ENCODE measurements at places on chromosomes 2 and 18. TPM values are rescaled to one million over a fixed set of nuclear protein-coding genes. Genes with fewer than 3 reads are reported as not detected.

DNA sequence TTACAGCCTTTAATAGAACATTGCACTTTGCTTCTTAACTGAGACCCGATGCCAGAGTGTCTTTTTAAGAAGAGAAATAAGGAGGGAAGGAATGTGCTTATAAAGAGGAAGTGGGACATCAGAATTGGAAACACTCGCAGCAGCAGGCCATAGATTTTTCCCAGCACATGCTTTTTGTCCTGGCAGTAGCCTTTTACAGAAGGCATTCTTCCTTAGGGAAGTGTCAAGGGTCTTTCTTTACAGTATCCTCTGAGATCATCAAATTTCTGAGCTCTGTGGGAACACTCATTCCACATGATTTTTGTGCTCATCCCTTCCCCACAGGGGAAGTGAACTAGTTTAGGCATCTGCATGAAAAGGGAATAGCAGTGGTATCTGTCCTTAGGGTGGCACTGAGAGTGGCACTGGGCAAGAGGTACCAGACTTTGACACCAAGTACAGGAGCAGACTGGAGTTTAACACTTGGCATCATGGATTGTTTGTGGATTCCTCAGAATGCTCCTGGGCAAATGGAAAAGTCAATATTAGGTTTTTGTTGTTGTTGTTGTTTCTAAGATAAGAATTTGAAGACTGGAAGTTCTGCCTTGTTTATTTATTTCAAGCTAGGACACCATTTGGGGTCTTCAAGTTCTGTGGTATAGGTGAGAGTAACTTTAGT lies 4.1 kb downstream of the MYO1B start:
- no peak overlapping the region for H3K27ac ChIP-seq
- peaks cover 55% of the 10 kb centered on the region for H3K4me1 ChIP-seq
- H3K27me3 ChIP-seq = no peaks in the 10 kb centered on the region
- DNase-seq = no peak
- no peak overlapping the region for H3K4me3 ChIP-seq

GRCh38 chr18:66749030-66749429 lies 145.1 kb upstream of the CDH19 start:
- H3K27ac ChIP-seq = no peak overlapping the region
- no peak for DNase-seq
- no peaks in the 10 kb centered on the region for H3K27me3 ChIP-seq
- H3K36me3 ChIP-seq = no peaks in the 10 kb centered on the region
- no peaks in the 10 kb centered on the region for H3K4me1 ChIP-seq
- H3K4me3 ChIP-seq = no peak overlapping the region

- H3K4me1 ChIP-seq = peaks cover 4% of the 10 kb centered on the region
- DNase-seq = no peak
- no peaks in the 10 kb centered on the region for H3K36me3 ChIP-seq
- H3K27me3 ChIP-seq = no peaks in the 10 kb centered on the region
- no peak overlapping the region for H3K27ac ChIP-seq
These were observed 61.8 kb downstream of the FMNL2 start for GRCh38 chr2:152396763-152397162.

DNA sequence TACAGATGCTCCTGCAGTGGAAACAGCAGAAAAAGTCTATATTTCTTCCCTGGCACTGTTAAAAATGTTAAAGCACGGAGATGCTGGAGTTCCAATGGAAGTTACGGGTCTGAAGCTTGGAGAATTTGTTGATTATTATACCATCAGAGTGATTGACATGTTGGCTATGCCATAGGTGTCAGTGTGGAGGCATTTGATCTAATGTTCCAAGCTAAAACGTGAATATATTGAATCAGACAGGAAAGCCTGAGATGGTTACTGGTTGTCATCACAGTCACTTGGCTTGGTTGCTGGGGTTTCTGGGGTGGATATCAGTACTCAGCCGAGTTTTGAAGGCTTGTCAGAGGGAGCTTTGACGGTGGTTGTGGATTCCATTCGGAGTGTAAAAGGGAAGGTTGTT lies 262.9 kb upstream of the CNTNAP5 start:
- DNase-seq = no peak
- H3K4me3 ChIP-seq = no peak overlapping the region

GRCh38 chr2:95061601-95062183 lies 36.2 kb downstream of the MAL start:
- no peaks in the 10 kb centered on the region for H3K36me3 ChIP-seq
- no peak overlapping the region for H3K27ac ChIP-seq
- H3K27me3 ChIP-seq = no peaks in the 10 kb centered on the region
- H3K4me1 ChIP-seq = no peaks in the 10 kb centered on the region
- DNase-seq = peak; percentile 34

- no peak for DNase-seq
- H3K27ac ChIP-seq = no peak overlapping the region
- no peak overlapping the region for H3K4me3 ChIP-seq
- no peaks in the 10 kb centered on the region for H3K4me1 ChIP-seq
- no peaks in the 10 kb centered on the region for H3K27me3 ChIP-seq
These were observed 159.3 kb upstream of the SLC8A1 start for GRCh38 chr2:40611196-40611595.

DNA sequence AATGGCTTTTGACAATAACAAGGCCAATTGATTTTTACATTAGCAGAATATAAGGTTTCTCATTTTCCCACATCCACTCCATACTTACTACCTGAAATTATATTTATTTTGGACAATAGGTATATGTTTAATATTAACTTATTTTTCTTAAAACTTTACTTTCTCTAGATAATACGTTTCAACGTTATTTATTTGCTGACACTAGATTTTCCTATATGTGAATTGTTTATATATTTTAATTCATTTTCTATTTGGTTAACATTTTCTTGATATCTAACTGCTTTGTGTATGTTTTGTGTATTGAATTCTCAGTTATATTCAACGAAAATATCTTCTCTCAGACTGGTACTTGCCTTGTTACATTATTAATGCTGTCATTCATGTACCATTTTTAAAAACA lies 199.9 kb upstream of the TMEFF2 start:
- H3K36me3 ChIP-seq = no peaks in the 10 kb centered on the region
- H3K4me3 ChIP-seq = no peak overlapping the region
- H3K27ac ChIP-seq = no peak overlapping the region
- H3K27me3 ChIP-seq = no peaks in the 10 kb centered on the region
- no peaks in the 10 kb centered on the region for H3K4me1 ChIP-seq

DNA sequence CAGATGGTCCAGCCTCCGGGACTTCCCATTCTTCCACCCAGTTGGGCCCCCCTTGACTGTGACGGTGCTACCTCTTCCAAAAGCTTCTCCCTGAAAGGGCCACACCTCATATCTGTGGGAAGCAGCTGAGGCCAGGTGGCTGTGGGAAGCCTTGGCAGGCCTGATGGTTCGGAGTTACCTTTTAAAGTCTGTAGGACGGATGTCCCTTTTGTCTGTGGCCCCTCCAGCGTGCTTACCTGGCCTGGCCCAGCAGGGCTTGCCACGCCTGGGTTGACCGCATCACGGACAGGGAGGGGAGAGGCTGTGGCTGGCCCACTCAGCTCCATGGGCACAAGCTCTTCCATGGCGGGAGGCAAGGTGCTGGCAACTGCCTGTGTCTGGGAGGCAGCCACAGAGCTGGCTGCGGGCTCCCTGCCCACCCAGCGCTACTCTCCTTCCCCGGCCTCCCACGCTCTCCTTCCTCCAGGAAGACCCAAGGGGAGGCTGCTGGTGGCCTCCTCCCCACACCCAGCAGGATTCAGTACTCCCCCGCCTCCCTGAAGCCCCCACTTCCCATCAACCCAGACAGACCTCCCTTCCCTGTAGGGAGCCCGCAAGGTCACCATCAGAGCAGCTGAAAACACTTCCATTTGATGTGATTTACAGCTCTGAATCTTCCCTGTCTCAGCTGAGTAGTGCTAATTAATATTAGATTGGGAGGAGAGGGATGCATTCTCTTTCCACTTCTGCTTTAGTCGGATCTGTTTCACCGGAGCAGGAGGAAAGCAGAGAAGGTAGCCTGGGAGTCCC lies 52.8 kb downstream of the EDAR start:
- H3K4me1 ChIP-seq = no peaks in the 10 kb centered on the region
- no peaks in the 10 kb centered on the region for H3K36me3 ChIP-seq
- H3K27ac ChIP-seq = no peak overlapping the region
- no peak overlapping the region for H3K4me3 ChIP-seq
- no peak for DNase-seq

- no peak overlapping the region for H3K4me3 ChIP-seq
- DNase-seq = no peak
- H3K27ac ChIP-seq = no peak overlapping the region
- no peaks in the 10 kb centered on the region for H3K27me3 ChIP-seq
These were observed 59.8 kb downstream of the NDUFA10 start for GRCh38 chr2:239965318-239965717.

DNA sequence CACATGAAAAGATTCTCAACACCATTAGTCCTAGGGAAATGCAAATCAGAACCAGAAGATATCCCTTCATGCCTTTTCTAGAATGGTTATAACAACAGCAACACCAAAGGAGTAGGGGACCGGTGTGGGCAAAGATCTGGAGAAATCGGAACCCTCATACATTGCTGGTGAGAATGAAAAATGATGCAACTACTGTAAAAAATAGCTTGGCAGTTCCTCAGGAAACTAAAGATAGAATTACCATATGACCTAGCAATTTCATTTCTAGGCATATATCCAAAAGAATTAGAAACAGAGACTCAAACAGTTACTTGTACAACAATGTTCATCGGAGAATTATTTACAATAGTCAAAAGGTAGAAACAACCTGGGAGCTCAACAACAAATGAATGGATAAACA lies 29.2 kb upstream of the CDH7 start:
- no peak overlapping the region for H3K4me3 ChIP-seq
- H3K27ac ChIP-seq = no peak overlapping the region
- no peak for DNase-seq
- no peaks in the 10 kb centered on the region for H3K36me3 ChIP-seq

DNA sequence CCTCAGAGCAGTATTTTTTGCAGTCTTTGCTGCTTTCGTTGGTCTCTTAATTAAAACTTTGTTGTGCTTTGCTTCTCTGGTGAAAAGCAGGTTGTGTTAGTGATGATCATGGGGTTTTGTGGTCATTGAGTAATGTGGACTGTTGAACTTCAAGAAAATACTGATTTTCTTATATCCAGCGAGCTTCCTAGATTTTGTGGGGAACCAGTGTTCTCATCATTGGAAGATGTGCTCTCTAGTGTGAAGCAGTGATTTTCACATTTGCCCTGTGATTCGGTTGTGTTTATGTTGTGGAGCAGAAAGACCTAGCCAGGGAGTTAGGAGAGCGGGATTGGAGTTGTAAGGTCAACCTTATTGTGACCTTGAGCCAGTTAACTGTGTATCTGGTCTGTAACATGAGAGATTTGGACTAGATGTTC lies 12.4 kb downstream of the ASAP2 start:
- H3K4me3 ChIP-seq = no peak overlapping the region
- H3K27me3 ChIP-seq = no peaks in the 10 kb centered on the region
- DNase-seq = no peak

- DNase-seq = no peak
- H3K36me3 ChIP-seq = no peaks in the 10 kb centered on the region
- H3K27me3 ChIP-seq = no peaks in the 10 kb centered on the region
These were observed 215.8 kb downstream of the ALK start for GRCh38 chr2:29705616-29706015.

- H3K27ac ChIP-seq = no peak overlapping the region
- no peak overlapping the region for H3K4me3 ChIP-seq
- DNase-seq = no peak
- peaks cover 4% of the 10 kb centered on the region for H3K4me1 ChIP-seq
- H3K27me3 ChIP-seq = no peaks in the 10 kb centered on the region
These were observed 172.8 kb upstream of the SPRED2 start for GRCh38 chr2:65605058-65605742.

DNA sequence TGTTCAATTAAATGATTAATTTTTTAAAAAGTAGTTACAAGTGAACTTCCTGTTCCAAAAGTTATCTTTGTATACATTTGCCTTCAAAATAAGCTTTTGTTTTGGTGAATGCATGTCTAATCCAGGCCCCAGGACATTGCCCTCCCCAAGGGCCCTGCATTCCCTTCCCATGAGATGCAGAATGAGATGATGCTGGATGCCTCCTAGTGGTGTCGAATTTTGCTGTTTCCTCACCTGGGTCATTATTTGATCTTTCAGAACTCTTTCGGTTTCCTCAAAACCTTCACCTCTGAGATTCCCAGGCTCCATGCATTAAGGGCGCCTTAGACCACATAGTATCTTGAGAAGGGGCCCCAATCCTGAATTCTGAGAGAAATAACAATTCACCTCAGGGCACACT lies 728.8 kb downstream of the CNTNAP5 start:
- H3K27me3 ChIP-seq = no peaks in the 10 kb centered on the region
- no peak overlapping the region for H3K27ac ChIP-seq
- no peaks in the 10 kb centered on the region for H3K4me1 ChIP-seq
- no peaks in the 10 kb centered on the region for H3K36me3 ChIP-seq
- no peak for DNase-seq
- H3K4me3 ChIP-seq = no peak overlapping the region

- H3K27ac ChIP-seq = no peak overlapping the region
- no peak overlapping the region for H3K4me3 ChIP-seq
- H3K27me3 ChIP-seq = no peaks in the 10 kb centered on the region
- H3K4me1 ChIP-seq = no peaks in the 10 kb centered on the region
- no peak for DNase-seq
- H3K36me3 ChIP-seq = no peaks in the 10 kb centered on the region
These were observed 683.2 kb downstream of the SATB2 start for GRCh38 chr2:198774576-198774975.

DNA sequence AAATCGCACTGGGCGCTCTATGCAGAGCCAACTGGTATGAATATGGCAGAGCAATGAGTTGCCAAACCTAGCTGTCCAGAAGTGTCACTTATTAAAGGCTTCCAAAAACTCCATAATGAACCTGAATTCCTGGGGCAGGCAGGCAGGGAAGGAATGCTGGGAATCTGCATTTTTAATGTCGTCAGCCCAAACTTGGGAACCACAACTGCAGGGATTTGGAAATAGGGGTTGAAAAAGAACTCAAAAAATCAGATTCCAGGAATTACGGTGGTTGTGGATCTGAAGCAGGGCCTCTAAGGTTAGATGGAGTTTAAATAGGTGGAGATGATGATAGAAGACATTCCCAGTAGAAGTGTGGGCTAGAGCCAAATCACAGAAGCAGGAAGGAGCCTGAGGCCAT lies 15.0 kb downstream of the NCKAP5 start:
- no peaks in the 10 kb centered on the region for H3K27me3 ChIP-seq
- H3K27ac ChIP-seq = no peak overlapping the region
- H3K4me1 ChIP-seq = no peaks in the 10 kb centered on the region
- no peak for DNase-seq
- no peak overlapping the region for H3K4me3 ChIP-seq

- no peak overlapping the region for H3K27ac ChIP-seq
- no peaks in the 10 kb centered on the region for H3K4me1 ChIP-seq
- H3K4me3 ChIP-seq = no peak overlapping the region
- DNase-seq = no peak
- peaks cover 18% of the 10 kb centered on the region for H3K27me3 ChIP-seq
- no peaks in the 10 kb centered on the region for H3K36me3 ChIP-seq
These were observed 1.6 kb downstream of the TYMS start for GRCh38 chr18:658947-659533.

The CCL20 gene
- total RNA-seq = 4.9 TPM

The BOLL gene
- total RNA-seq = not detected

The MYOM1 gene
- total RNA-seq = 2.5 TPM

The RGPD6 gene
- 15.1 TPM for total RNA-seq

The SLC9A4 gene
- not detected for total RNA-seq

The GAL3ST2 gene
- total RNA-seq = not detected

The GALNT3 gene
- total RNA-seq = 25.8 TPM

Data from upper lobe of right lung (tissue), 1 donor.